GF-D8 (cell line): ENCODE measurements at places on chromosomes 12 and 14.

DNA sequence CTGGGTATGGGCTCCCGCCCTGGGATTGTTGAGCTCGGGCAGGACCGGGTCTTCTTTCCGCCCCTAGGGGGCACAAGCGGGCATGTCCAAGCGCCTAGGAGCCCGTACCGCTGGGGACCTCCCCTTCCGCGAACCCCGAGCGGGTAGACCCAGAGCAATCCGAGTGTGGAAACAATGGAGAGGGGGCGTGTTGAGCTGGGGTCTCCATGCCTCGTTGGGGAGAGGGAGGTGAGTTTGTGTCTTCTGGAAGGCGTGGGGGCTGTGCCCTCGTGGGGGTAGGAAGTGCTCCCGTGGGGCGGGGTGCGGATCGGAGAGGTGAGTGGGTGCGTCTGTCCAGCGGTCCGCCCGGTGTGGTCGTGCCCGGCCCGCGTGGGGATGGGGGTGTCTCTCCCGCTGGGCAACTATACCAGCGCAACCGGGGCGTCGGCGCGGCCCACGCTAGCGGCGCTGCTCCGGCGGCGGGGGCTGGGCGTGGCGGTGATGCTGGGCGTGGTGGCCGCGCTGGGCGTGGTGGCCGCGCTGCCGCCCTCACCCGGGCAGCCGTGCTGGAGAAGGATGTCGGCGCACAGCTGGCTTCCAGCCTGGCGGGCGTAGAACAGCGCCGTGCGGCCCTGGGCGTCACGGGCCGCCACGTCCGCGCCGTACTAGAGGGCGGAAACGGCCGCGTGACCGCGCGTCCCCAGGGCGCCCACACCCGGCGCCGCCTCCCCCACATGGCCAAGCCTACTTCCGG lies 12.2 kb downstream of the AGAP2 start:
- DNase-seq, result no peak

- no peak for DNase-seq
Observed at GRCh38 chr14:59208224-59208814, 19.9 kb downstream of the DAAM1 start.

DNA sequence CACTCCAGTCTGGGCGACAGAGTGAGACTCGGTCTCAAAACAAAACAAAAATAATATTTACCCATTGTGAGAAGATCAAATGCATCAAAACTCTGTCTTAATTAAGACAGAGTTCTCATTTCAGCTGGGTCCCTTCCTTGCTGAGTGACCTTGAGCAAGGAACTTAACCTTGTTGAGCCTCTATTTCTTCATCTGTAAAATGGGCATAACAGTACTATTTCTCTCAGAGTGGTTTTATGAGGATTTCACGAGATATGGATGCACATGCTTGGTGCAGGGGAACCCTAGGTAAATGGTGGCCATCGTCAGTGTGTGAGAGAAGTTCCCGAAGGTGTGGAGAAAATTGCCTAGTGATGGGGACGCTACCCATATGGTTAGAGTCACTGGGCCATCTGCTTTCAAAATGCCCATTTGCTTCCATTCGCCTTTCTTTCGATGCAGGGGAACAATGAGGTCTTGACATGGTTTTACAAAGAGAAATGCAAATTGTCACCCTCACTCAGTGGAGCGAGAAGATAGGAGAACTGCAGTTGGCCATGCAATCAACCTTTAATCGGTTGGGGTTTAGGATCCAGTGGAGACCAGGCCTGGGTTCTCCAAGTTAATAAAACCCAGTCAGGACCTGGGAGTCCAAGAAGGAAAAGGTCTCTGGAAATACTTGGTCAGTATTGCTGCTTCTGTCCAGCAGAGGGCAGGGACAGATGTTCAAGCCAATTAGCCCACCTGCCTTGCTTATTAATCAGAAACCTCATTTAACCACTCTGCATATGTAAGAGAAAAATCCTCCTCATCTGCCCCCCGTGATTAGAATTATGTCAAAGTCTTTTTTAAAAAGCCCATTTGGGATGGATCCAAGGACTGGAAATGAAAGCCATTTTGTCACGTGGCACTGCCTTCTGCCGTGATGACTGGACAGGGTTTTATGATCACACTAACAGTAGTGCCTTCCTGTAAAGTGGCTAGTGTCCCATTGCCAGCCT lies 37.2 kb downstream of the CFAP251 start:
- DNase-seq, result no peak

GRCh38 chr12:87768501-87769287 lies 260.5 kb downstream of the C12orf50 start:
- DNase-seq, result no peak

GRCh38 chr14:38290601-38291188 lies 34.8 kb upstream of the CLEC14A start:
- no peak for DNase-seq

- DNase-seq, result no peak
Observed at GRCh38 chr12:11727133-11727664, 77.7 kb downstream of the ETV6 start.

- DNase-seq, result no peak
Observed at GRCh38 chr14:78652727-78653126, 482.6 kb downstream of the NRXN3 start.

DNA sequence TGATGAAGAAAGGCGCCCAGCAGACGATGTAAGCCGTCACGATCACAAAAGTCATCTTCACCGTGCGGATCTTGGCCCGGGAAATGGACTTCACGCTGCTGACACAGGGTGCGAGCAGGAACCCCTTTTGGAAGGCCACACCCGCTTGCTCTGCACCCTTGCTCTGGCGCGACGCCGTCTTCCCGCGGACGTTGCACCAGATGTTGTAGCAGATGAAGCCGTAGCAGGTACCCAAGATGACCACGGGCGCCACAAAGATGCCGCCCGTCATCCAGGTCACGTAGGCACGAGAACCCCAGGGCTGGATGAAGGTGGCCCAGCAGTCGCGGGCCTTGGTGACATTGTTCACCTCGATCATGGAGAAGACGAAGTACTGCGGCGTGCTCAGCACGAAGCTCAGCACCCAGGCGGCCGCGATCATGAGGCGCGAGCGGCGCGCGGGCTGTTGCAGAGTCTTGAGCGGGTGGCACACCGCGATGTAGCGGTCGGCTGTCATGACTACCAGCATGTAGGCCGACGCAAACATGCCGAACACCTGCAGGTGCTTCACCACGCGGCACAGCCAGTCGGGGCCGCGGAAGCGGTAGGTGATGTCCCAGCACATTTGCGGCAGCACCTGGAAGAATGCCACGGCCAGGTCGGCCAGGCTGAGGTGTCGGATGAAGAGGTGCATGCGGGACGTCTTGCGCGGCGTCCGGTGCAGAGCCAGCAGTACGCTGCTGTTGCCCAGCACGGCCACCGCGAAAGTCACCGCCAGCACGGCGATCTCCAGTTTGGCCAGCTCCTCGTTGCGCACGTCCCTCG lies 890 bp downstream of the AVPR1A start:
- no peak for DNase-seq

DNA sequence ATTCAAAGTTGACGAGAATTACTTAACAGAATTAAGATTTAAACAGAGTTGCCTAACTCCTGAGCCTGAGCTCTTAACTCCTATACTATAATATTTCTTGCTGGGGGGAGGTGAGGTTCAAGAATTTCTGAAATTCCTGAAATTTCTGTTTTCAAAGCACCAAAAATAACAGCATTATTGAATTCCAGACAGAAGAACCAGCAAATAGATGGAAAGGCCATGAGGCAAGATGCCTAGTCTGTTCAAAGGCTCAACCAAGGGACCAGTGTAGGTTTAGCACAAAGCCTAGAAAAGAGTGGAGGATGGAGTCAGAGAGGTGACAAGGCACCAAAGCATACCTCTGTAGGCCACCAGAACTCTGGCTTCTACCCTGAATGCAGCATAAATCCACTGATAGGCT lies 76.4 kb downstream of the PPP1R12A start:
- no peak for DNase-seq

GRCh38 chr14:94764573-94764972 lies 5.3 kb downstream of the GSC start:
- DNase-seq, result no peak

DNA sequence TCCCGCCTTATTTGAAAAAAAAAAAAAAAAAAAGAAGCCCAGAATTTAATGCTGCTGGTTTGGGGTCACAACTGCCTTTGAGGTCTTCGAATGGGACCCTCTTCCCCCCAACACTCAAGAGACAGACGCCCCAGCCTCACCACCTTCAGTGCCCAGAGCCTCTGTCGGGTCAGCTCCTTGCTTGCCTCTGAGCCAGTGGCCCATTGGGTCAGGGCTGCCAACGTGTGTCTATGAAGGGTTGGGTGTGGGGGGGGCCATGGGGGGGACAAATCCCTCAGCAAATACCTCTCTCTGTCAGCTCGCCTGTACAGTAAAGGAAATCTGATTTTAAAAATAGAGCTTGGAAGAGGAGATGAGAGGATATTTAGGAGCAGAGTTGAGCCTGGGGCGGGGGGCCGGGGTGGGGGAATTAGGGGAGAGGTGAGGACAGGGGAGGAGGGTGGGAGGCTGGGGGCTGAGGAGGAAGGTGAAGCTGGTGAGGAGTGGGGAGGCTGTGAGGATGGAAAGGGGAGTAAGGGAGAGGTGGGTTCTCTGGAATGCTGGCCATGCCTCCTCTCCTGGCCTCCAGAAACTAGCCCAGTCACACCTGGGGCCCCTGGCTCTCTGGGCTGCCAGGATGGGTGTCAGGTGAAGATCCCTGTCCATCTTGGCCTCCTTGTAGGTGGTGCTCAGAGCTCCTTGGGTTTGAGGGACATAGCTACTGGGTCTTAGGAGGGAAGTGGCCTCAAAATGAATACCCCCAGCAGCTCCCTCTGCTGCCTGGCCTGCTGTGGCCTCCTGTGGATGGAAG lies 13.3 kb downstream of the RTL1 start:
- no peak for DNase-seq

DNA sequence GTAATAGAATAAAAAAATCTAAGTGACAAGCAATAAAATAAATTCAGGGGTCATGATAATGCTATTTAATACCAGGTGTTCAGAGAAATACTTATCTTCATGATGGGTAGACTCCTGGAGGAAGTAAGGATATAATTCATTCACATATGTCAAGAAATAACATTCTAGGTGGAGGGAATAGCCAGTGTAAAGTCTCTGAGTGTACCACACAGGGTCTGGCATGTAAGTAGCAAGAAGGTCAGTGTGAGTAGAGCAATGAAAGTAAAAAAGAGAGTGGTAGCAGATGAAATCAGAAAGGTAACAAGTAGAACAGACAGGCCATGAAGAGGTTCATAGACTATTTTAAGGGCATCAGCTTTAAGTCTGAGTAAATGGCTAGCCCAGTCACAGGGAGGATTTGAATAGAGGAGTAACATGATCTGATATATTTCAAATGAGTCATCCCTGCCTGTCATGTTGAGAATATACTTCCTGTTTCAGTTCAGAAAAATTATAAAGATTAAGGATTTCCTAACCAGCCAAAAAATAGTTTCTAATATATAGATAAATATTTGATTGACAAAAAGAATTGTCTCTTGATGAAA lies 519.9 kb downstream of the C12orf50 start:
- DNase-seq, result no peak

DNA sequence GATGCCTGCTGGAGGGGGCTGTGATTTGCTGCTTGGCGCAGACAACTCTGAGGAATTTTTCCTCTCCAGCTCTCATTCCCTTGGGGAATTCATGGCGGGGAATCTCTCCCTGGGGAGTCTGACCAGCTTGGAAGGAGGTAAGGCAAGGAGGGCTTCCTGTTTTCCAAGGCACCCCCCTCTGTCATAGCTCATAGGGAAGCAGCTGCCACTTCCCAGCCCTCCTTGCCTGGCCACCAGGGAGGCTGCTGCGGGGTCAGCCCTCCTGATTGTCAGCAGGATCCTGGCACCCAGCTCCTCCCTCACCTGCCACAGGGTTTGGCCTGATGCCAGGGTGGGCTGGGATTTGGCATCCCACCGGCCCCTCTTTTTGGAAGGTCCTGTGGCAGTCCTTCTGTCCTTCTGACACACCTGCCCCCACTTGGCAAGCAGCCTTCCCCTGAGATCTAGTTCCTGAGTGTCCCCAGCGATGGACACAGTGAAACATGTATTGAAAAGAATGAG lies 74.9 kb downstream of the TSPAN9 start:
- no peak for DNase-seq

DNA sequence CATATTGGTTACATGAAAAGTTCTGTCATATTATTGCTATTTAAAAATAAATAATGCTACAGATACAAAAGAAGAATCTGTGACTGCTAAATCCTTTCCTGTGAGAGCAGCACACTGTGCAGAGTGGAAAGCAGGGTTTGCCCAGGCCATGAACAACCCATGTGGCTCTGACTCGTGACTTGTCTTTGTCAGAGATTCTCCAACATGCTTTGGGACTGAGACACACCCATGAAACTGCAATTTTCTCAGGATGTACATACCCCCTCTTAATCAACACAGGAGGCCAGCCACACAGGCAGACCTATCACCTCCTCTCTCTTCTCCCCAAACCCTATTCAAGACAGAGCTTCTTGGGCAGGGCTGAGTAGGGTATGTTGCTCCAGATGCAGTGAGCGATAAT lies 96.8 kb upstream of the NTF3 start:
- DNase-seq, result no peak

GRCh38 chr12:101256266-101256665 lies 23.6 kb upstream of the UTP20 start:
- DNase-seq, result no peak

- no peak for DNase-seq
Observed at GRCh38 chr14:49895480-49895879, 2.6 kb downstream of the ARF6 start.

DNA sequence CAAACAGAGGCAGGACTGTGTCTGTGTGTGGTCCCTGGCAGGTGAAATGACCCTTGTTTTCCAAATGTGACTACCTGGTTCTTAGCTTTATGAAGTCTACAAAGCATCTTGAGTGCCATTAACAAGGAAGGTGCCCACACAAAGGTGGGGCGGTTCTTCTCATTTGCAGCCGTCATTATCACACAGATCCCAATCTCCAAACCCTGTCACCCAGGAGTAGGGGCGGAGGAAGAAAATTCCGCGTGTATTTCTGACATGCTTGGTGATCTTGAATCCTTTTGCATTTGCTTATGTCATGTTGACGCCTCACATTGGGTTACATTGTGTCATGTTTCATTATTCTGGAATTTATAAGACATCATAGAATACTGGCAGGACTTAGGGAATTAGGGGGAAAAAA lies 277.3 kb downstream of the VRK1 start:
- DNase-seq, result no peak

- no peak for DNase-seq
Observed at GRCh38 chr12:23303220-23303619, 646.2 kb downstream of the SOX5 start.

GRCh38 chr12:388541-389141 lies 479 bp downstream of the KDM5A start:
- DNase-seq, result no peak
